ENCODE measurements at places on chromosomes 2 and 18.

GRCh38 chr2:57698392-57698791 is 348.2 kb upstream of the VRK2 start:
- DNase-seq, result no peak

DNA sequence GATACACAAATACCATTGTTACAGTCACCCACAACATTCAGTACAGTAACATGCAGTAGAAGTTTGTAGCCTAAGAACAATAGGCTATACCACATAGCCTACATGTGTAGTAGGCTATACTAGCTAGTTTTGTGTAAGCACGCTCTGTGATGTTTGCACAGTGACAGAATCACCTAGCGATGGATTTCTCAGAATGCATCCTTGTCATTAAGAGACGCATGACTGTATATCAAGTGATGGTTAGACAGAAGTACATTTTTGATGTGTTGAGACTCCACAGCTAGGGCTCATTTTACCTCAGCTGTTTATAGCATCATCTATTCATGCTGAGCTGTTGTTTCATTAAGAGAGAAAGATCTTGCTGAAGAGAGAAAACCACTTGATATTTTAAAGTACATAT is 19.4 kb downstream of the PLEKHA3 start:
- DNase-seq, result no peak

- DNase-seq, result no peak
These were observed 674.3 kb downstream of the STK39 start for GRCh38 chr2:167572883-167573619.

DNA sequence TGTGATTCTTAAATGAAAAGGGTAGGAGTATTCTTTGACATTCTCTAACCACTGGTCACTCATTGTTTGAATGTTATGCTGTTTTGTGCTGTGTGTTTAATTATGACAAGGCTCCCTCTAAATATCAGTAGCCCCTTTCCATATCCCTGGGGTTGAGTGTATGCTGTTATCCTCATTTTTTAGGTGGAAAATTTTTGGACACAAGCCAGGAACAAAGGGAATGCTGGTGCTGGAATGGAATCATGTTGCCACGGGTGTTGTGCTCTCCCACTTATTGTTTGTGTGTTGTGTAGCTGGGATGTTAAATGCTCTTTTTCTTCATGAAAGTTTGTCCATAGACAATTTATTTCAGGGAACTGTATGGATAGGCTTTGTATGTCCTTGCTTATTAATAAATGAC is 43.3 kb downstream of the ZNF532 start:
- DNase-seq, result no peak

- DNase-seq, result peak; percentile 5
These were observed 140.7 kb downstream of the RNF144A start for GRCh38 chr2:7057865-7058400.

GRCh38 chr2:128326346-128326745 is 7.7 kb upstream of the HS6ST1 start:
- DNase-seq, result no peak

GRCh38 chr2:238444242-238444641 is 17.5 kb downstream of the ASB1 start:
- no peak for DNase-seq

GRCh38 chr2:240259201-240259923 is 118.9 kb upstream of the OTOS start:
- no peak for DNase-seq

DNA sequence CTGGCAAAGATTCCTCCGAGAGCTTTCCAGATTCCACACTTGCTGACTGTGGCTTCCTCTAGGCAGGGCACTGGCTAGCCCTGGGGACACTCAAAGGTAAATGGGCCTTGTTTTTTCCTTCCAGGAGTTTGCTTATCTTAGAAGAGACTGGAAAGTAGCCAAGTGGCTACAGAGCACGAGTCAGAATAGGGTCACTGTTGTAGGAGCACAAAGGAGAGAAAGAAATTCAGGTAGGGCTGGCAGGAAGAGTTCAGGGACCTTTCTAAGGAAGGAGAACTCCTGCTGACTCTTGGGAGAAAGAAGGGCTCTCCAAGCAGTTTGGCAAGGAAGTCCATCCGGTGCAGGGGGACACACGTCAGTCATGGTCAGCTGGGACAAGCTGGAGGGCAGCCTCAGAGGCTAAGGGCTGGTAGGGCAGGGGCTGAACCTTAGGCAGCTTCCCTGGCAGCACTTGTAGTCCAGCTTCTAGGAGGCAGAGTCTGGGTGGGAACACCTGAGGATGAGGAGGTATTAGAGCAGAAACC is 39.5 kb downstream of the NIFK start:
- DNase-seq, result no peak

- DNase-seq, result no peak
These were observed 65.5 kb upstream of the PMAIP1 start for GRCh38 chr18:59834267-59834666.

DNA sequence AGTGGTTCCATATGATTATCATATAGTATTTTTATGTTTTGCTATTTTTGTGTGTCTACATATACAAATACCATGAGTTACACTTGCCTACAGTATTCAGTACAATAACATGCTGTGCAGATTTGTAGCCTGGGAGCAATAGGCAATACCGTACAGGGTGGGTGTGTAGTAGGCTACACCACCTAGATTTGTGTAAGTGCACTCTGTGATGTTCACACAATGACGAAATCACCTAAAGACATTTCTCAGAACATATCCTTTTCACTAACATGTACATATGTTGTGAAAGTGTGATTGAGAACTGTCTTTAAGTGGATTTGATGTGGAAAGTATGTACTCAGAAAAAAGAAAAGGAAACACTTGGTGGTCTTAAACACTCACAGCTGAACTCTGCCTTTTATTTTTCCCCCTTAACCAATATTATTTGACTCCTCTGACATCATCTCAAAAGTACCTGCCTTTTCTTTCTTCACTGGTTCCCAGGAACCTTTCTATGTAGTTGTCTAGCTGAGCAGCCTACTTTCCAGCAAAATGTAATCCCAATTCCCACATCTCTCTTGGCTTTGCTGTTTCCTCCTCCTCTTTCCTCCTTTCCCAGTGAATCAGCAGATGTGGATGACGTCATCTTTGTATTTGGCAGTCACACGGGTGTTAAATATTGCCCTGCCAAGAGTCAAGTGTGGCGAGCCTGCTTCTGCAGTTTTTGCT is 47.7 kb downstream of the OSBPL6 start:
- peak; percentile 64 for DNase-seq

GRCh38 chr2:96540136-96540535 is 3.6 kb downstream of the ARID5A start:
- DNase-seq, result no peak

DNA sequence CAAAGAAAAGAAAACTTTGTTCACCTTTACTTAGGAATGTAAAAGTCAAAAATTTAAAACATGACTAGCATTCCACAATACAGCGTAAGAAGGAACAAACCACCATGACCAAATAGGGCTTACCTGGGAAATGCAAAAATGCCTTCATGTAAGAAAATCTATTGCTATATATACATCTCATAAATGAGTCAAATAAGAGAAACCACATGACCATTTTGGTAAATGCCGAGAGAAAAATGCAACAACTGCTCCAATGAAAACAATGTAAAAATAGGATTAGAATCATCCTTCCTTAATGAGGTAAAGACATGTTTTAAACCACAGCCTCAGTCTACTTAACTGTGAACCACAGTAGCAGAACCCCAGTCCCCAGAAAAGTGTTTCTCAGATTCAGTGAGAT is 49.4 kb downstream of the TGOLN2 start:
- DNase-seq, result no peak

DNA sequence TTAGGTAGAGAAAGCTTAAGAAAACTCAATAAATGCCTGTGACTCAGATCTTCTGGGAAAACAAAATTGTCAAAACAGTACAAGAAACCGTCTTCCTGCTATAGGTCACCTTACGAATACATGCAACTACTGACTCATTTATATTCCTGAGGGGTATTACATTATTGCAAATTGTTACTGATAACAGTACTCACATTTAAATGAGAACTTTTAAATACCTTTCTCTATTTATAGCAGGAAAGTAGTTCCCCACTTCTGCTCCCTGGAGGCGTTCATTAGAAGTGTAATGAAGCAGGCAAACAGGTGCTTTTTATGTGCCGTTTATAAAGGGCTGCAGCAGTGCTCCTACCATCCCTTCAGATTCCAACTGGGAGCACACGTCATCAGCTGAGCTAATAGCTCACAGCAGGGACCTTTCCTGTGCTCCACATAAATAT is 65.1 kb upstream of the RPRM start:
- DNase-seq, result peak; percentile 31

- no peak for DNase-seq
These were observed 188.6 kb downstream of the ARL4C start for GRCh38 chr2:234308073-234308812.

DNA sequence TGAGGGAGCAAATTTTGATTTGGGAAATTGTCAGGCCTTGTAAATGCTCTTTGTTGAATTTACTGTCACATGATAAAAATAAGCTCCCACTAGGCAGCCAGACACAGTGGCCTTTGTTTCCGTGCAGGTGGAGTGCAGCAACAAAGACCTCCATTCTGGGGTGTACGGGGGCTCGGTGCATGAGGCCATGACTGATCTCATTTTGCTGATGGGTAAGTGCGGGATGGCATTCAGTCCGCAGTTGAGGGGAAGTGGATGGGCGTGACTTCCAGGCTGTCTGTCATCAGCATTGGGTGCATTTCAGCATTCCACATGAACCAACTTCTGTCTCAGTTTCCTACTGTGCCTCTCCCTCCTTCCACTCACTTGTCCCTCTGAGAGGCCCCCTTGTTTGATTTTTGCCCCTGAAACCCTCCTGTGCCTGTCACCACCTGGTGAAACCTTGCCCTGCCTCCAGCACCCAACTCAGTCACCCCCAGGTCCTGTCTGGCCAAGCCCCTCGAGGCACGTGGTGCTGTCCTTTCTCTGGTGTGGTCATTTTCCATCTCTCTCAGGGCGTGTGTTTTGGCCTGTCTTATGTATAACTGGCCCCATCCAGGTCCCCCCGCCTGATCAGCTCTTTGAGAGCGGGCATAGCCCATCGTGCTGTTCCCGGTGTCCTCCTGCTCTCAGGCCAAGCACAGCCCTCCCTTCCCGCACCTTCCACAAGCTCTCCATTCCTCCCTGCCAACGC is 16.3 kb downstream of the CNDP2 start:
- no peak for DNase-seq

DNA sequence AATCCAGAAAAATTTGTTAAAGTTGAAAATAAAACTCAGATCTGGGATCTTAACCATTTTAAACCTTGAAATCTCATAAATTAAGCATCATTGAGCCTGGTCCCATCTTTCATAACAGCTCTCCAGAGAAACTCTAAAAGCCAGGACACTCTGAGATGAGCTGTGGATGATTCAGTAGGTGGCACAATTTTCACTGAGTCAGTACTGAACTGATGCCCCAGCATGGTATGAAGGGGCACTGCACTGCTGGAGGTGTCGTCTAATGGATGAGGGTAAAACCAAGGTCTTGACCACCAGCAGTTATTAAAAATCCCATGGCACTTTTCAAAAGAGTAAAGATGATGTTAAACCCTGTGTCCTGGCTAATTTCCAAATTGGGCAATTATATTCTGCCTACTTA is 170.6 kb downstream of the FIGN start:
- DNase-seq, result no peak

DNA sequence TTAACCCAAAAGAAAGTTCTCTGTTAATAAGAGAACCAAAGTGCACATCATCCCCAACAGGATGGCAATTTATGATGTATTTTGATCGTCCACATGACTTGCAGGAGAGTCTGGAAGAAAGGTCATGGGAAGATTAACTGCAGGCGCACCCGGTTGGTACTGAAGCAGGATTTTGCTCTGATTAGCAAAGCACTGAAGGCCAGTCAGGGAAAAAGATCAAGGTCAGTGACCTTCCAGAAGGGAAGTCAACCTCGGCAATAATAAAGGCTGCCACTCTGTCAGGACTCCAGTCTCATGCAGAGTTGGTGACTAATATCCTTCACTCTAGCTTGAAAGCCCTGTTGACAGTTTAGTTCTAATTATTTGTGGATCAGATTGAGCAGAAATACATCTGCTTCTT is 432.7 kb upstream of the RAB12 start:
- DNase-seq, result no peak

GRCh38 chr18:68725346-68725745 is 10.4 kb upstream of the TMX3 start:
- no peak for DNase-seq

DNA sequence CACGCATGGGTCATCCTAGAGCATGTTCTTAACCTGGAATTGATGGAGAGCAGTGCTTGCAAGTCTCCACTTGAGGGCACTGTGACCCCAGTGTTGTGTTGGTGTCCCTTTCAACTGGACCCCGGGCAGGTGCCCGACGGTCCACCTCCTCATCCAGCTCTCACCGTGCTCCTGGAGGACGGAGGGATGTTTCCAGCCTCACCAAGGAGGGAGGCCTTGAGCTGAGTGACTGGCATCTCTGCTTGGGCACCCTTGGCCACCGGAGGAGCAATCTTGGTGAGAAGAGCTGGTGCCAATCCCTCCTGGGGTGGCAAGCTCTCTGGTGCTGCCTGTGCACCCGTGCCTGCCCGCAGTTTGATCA is 45.4 kb upstream of the ASB18 start:
- DNase-seq, result no peak

GRCh38 chr2:131032393-131032836 is 60.8 kb downstream of the FAM168B start:
- no peak for DNase-seq

- DNase-seq, result peak; percentile 13
These were observed 64.1 kb downstream of the CHRNA1 start for GRCh38 chr2:174699993-174700766.

DNA sequence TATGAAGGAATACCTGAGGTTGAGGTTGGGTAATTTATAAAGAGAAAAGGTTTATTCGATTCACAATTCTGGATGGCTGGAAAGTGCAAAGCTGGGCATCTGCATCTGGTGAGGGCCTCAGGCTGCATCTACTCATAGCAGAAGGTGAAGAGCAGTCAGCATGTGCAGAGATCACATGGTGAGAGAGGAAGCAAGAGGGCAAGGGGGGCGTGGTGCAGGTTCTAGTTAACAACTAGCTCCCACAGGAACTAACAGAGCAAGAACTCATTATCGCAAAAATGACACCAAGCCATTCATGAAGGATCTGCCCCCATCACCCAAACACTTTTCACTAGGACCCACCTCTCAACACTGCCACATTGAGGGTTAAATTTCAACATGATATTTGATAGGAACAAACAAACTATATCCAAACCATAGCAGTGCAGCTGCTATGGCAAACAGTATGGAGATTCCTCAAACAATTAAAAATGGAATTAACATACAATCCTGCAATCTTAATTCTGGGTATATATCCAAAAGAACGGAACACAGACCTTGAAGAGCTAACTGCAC is 72.8 kb upstream of the LDLRAD4 start:
- DNase-seq, result no peak

GRCh38 chr2:176844461-176844860 is 368.1 kb upstream of the HNRNPA3 start:
- DNase-seq, result no peak

Data from NCI-H510A (cell line).